ENCODE measurements at places on chromosomes 1 and 21.

DNA sequence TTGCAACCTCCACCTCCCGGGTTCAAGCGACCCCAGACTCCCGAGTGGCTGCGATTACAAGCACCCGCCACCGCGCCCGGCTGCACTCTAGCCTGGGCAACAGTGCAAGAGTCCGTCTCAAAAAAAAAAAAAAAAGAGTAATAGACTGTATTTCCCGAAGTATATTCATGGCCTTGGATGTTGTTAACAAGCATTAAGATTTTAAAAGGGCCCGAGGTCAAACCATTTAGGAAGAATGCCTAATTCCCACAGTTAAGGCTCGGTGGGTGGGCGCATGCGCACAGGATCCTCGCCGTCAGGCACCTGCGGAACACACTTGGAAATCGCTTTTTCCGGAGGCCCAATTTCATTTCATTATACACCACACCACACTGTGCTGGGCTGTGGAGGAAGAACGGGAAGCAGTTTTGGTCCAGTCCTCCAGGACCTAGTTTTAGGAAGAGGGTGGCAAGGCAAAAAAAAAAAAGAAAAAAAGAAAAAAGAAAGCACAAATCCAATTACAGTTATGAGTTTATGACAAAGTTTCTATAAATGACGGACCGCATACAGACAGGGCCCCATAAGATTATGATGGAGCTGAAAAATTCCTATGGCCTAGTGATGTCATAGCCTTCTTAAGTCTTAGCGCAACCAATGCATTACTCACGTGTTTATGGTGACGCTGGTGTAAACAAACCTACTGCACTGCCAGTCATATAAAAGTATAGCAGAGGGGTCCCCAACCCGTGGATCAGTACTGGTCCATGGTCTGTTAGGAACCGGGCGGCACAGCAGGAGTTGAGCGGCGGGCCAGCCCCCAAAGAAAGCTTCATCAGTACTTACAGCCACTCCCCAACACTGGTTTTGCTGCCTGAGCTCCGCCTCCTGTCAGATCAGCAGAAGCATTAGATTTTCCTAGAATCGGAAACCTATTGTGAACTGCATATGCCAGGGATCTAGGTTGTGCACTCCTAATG, 38.2 kb downstream of the H3-3A start:
- peak; percentile 46 for DNase-seq

DNA sequence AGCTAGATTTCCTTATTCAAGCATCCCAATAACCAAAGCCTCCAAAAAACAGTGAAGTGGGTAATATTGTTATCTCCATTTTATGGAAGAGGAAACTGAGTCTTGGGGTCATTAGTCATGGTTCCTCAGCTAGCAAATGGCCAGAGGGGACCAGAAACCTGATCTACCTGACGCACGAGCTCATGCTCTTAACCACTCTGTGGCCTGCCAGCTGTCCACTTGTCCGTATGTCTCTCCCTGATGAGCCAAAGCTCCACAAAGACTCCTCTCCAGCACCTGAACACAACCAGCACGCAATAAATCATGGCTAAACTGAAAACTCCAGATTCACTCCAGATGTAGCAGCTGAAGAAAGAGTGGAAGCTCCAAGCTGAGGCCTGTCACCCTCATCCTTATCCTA, 5.8 kb downstream of the CAPN8 start:
- no peak for DNase-seq

GRCh38 chr1:222382171-222382570, 165.7 kb downstream of the HHIPL2 start:
- no peak for DNase-seq

DNA sequence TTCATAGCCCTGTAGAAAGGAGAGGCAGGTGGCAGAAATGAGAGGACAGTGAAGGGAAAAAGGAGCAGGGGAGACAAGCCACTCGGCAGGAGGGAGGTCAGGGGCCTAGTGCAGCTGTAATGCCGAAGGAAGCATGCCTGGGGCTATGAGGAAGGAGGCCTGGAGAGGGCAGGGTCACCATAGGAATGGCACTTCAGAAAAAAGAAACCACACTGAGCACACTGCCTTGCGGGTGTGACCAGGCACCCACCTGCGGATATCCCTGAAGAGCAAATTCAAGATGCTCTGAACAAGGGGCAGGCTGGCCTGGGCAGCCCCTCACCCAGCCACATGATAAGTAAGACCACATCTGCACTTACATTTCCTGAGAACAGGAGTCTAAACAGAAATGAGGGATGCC, 104.7 kb downstream of the JAK1 start:
- no peak for DNase-seq

DNA sequence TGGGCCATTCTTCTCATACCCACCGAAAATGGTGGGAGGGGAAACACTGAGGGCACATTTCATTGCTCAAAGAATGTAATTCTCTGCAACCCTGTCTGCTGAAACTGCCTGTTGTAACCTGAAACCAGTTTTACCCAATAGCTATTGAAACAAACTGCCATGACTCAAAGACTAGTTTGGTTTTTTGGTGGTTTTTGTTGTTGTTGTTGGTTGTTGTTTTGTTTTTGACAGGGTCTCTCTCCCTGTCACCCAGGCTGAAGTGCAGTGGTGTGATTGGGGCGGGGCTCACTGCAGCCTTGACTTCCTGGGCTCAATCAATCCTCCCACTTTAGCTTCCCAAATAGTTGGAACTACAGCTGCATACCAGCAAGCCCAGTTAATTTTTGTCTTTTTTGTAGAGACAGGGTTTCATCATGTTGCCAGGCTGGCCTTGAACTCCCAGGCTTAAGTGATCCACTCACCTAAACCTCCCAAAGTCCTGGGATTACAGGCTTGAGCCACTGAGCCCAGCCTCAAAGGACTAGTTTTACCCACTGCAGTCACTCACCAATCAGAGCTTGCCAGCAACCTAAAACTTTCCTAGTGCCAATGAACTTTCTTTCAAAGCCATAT, 2.1 kb upstream of the IPP start:
- DNase-seq = no peak

DNA sequence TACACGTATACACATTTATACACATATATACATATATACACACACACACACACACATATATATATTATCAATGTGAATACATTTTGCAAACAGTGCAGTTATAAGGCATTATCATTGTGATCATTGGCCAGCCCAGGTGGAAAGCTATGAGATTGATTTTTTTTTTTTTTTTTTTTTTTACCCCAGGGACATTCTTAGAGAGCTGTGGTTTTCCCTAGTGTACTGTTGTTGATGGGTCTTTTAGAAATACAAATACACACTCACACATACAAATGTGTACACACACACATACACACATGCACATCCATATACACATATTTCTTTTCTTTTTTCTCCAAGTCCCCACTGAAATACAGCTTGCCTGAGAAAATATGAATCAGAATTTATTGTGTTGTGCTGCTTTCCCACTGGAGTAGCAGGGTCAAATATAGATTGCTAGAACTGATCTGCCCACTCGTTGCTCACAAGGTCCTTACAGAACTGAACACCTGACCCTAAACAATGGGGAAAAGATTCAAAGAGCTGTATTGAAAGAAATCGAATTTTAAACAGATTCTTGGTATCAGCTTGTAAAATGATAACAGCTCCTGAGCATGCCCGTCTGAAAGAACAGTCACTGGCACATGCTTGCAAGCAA, 325.6 kb downstream of the OMA1 start:
- no peak for DNase-seq

DNA sequence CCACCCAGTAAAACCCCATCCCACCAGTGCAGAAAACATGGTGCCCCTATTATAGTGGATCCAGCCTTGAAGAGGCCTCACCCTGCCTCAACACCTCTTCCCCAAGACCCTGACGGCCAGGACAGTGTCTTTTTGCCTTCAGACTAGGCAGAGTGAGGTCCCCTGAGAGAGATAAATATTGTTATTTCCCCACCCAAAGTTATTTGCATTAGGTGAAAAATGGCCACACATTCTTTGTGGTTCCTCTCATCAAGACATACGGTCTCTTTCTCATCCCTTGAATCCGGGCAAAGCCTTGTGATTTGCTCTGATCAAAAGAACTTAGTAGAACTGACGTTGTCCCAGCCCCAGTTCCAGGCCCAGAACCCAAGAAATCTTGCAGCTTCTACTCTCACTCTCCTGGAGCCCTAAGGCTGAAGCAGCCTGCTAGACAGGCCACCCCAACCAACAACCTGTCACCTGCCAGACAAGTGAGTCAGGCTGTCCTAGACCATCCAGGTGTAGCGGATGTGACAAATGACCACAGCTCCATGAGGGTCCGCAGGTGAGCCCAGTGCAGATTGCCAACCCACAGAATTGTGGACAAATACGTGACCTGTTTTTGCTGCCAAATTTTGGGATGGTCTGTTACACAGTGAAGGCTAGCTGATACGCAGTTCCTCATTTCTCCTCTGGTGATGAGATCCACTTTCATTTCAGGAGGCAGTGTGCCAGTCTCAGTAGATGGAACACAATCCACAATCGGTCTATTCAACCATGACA, 8.1 kb upstream of the SSU72 start:
- DNase-seq = no peak

DNA sequence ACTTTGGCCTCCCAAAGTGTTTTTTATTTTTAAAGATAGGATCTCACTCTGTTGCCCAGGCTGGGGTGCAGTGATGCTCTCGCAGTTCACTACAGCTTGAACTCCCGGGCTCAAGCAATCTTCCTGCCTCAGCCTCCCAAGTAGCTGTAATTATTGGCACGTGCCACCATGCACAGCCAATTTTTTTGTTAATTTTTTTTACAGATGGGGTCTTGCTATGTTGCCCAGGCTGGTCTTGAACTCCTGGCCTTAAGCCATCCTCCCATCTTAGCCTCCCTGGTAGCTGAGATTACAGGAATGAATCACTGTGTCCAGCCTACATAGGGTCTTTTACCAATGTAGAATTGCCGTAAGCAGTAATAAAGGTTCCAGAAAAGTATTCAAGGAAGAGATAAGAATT, 49.1 kb upstream of the HP1BP3 start:
- DNase-seq = no peak

DNA sequence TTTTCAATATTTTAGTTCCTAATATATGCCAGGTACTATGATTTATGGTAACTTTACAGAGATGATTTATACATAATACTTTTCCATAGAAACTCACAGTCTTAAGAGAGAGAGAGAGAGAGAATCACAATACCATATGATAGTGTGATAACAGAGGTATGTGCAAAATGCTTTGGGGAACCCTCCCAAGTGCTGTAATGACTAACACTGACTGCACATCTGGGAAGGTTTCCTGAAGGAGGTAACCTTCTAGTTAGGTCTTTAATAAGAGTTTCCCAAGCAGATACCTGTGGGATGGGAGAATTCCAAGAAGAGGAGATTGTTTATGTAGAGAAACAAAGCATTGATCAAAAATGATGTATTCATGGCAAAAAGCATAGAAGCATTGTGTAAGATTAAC, 34.6 kb upstream of the PIGC start:
- peak; percentile 51 for DNase-seq

- DNase-seq = peak; percentile 22
Measured at GRCh38 chr21:45248893-45249381, 38.8 kb downstream of the POFUT2 start.

DNA sequence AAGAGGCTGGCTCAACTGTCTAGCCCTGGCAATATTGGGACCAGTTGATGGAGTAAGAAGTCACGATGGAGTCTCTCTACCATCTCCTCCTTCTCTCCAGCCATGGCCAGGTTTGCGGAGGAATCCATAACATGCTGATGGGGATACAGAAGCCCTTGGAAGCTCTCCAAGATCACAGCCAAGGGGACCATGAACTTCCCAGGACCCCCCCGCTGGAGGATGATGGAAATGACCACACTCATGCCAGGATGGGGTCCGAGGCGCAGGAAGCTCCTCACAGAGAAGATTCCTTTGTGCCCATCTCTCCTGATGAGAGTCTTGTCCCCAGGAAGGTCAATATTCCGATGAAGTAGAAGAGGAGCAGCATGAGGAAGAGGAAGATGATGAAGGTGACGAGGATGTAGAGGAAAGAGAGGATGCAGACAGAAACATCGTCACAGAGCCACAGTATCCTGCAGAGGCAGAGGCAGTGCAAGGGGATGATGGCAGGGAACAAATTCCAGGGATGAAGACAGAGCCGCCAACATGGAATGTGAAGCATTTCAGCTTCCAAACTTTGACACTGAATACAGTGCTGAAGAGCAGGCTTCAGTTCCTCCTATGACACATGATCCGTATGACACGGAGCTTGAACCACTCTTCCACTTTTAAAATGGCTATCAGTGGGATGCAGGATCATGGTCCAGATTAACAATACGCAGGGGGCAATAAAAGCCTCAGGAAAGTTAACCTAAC, 57.9 kb upstream of the EDN2 start:
- DNase-seq = no peak

DNA sequence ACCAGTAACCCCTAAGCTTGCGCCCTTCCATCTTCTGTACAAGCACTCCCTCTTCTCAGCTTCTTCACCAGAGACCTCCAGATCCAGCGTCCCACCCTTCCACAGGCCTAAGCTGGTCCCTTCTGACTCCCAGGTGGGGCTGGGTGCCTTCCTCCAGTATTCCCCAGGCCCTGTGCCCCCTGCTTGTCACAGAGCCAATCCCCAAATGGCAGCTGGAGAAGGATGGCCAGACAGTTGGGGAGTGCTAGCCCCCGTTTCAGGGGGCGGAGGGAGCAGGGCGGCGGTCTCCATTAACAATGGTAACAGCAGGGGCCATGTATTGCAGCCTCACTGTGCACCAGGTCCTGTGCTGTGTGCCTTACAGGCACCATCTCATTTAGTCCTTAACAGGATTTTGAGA, 85.7 kb downstream of the KCNN3 start:
- no peak for DNase-seq

- no peak for DNase-seq
Measured at GRCh38 chr1:34186741-34187494, 10.2 kb downstream of the C1orf94 start.

DNA sequence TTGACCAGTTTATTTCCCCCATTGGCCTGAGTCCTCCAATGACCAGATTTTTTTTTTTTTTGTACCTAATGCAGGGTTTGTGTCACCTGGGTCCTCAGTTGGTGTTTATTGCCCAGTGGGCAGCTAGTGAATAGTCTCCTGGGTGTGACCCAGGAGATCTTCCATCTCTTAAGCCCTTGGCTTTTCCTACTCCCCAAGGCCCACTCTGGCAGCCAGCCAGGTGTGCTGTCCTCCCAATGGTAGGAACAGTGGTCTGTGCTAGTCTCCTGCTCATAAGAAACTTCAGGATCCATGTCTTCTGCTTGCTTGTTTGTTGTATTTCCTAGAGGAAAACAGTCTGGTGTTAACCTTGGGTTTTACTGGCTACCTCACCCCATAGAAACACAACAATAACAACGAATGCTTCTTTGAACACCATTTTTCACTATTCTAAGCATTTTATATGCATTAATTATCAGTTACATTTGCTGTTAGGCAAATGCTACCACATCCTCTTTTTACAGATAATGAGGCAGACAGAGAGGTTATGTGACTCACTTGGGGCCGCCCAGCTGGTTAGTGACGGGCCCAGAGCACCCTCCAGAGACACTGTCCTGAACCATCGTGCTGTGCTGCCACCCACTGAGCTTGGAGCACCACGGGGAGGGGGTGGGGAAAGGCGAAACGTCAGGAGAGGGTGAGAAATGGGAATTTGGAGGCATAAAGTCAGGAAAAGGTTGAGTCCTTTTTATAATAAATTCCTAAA, 107.5 kb downstream of the HIVEP3 start:
- peak; percentile 57 for DNase-seq

GRCh38 chr1:11659748-11660147, 4.3 kb upstream of the FBXO6 start:
- no peak for DNase-seq
